ENCODE measurements at places on chromosomes 5 and 9. TPM values are rescaled to one million over a fixed set of nuclear protein-coding genes. Genes with fewer than 3 reads are reported as not detected.

The AKNA gene
- 7.3 TPM for total RNA-seq

The SPINK6 gene
- total RNA-seq, result not detected

The EGFL7 gene
- total RNA-seq, result 14.8 TPM

The ADAMTS12 gene
- 8.9 TPM for total RNA-seq

The ACTBL2 gene
- not detected for total RNA-seq

- H3K36me3 ChIP-seq, result no peaks in the 10 kb centered on the region
- H3K27ac ChIP-seq, result no peak overlapping the region
- no peak overlapping the region for H3K4me3 ChIP-seq
- H3K4me1 ChIP-seq, result peaks cover 5% of the 10 kb centered on the region
- no peaks in the 10 kb centered on the region for H3K27me3 ChIP-seq
Measured at GRCh38 chr9:115759426-115759825, 394.2 kb upstream of the PAPPA start.

GRCh38 chr9:137315581-137316011 is 13.5 kb upstream of the NRARP start:
- peak overlapping the region; percentile 50 for H3K27ac ChIP-seq
- H3K36me3 ChIP-seq, result no peaks in the 10 kb centered on the region
- no peak overlapping the region for H3K4me3 ChIP-seq
- no peak for DNase-seq
- peaks cover 76% of the 10 kb centered on the region for H3K4me1 ChIP-seq
- H3K27me3 ChIP-seq, result no peaks in the 10 kb centered on the region

DNA sequence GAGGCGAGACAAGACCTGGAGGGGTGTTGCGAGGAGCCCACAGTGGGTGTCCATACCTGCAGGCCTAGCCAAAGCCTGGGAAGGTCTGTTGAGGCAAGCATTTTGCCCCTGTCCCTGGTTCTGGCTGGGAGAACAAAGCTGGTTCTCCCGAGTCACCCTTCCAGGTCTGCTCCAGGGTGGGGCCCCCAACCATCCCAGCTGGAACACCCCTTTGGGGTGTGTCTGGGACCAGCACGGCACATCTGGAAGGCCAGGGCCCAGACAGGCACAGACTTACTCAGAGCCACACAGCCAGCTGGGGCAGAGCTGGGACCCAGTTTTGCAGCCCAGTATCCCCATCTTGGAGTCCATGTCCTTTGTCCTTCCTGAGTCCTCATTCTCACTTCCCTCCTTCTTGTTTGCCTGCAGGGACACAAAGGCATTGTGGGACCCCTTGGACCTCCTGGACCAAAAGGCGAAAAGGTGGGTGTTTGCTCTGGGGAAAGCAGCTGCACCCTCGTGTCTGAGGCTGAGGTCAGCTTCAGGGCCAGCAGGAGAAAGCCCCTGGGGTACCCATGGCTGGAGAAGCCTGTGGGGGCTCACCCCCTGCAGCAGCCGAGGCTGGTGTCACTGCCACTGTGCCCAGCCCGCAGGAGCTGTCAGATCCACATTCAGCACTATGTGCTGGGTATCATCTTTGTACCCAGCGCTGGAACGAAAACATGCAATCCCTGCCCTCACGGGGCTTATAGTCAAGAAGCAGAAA is 38.4 kb upstream of the ORM1 start:
- no peak overlapping the region for H3K27ac ChIP-seq
- H3K36me3 ChIP-seq, result no peaks in the 10 kb centered on the region
- no peak overlapping the region for H3K4me3 ChIP-seq
- no peaks in the 10 kb centered on the region for H3K27me3 ChIP-seq
- peaks cover 8% of the 10 kb centered on the region for H3K4me1 ChIP-seq

DNA sequence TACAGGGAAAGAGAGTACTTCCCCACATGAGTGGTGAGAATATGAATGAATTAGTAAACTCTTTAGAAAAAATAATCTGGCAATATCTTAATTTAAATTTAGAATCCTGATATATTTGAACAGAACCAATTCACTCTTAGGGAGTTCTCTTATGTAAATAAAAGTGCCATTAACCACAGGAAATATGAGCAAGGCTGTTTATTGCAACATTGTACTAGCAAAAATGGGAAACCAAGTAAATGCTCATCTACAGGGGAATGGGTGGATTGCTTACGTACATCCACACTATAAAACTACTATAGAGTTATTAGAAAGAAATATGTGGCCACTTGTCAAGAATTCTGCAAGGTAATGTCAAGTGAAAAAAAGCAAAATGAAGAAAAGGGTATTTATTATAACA is 274.5 kb downstream of the TLE1 start:
- no peak overlapping the region for H3K4me3 ChIP-seq
- H3K27ac ChIP-seq, result no peak overlapping the region
- peaks cover 20% of the 10 kb centered on the region for H3K4me1 ChIP-seq
- H3K27me3 ChIP-seq, result no peaks in the 10 kb centered on the region
- no peak for DNase-seq

DNA sequence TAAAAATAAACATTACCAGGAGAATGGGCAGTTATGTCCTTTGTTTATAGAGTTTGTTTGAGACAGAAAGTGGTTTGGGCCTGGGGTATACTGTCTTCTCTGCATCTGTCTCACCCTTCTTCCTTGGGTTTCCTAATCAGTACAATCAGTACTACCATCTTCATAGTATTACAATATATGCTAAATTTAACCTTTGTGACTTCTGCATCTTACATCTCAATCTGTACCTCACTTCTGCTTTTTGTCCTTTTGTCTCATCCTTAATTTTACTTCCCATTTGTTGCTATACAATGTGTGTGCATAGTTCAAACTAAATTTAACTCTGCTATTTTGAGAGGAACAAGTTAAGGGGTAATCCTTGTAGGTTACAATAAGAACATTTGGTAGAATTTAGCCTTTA is 19.6 kb downstream of the FBXO38 start:
- no peaks in the 10 kb centered on the region for H3K27me3 ChIP-seq
- no peak overlapping the region for H3K27ac ChIP-seq
- H3K4me3 ChIP-seq, result no peak overlapping the region
- DNase-seq, result no peak
- peaks cover 9% of the 10 kb centered on the region for H3K4me1 ChIP-seq
- H3K36me3 ChIP-seq, result peaks cover 17% of the 10 kb centered on the region

DNA sequence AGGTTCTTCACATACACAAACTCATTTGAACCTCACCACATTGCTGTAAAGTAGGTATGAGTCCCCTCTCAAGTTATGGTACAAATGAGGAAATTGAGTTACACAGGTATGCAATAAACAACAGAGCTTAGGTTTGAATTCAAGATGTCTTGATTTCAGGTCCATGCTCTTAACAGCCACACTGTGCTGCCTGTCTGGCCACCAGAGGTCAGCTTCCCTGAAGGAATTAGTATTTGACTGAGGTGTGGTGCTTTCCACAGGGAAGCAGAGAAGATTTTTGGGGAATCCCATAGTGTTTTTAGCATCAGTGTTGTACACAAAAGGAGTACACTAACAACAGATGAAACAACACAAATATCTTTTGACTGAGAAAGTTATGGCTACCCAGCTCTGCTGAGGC is 94.4 kb upstream of the ITGA1 start:
- no peaks in the 10 kb centered on the region for H3K4me1 ChIP-seq
- no peaks in the 10 kb centered on the region for H3K27me3 ChIP-seq
- DNase-seq, result no peak

- no peak overlapping the region for H3K4me3 ChIP-seq
- no peak overlapping the region for H3K27ac ChIP-seq
- H3K27me3 ChIP-seq, result no peaks in the 10 kb centered on the region
- no peak for DNase-seq
Measured at GRCh38 chr5:147552897-147553296, 43.0 kb upstream of the DPYSL3 start.

- H3K27ac ChIP-seq, result no peak overlapping the region
- H3K27me3 ChIP-seq, result no peaks in the 10 kb centered on the region
- peaks cover 6% of the 10 kb centered on the region for H3K4me1 ChIP-seq
Measured at GRCh38 chr9:99253772-99254431, 31.8 kb downstream of the SEC61B start.

DNA sequence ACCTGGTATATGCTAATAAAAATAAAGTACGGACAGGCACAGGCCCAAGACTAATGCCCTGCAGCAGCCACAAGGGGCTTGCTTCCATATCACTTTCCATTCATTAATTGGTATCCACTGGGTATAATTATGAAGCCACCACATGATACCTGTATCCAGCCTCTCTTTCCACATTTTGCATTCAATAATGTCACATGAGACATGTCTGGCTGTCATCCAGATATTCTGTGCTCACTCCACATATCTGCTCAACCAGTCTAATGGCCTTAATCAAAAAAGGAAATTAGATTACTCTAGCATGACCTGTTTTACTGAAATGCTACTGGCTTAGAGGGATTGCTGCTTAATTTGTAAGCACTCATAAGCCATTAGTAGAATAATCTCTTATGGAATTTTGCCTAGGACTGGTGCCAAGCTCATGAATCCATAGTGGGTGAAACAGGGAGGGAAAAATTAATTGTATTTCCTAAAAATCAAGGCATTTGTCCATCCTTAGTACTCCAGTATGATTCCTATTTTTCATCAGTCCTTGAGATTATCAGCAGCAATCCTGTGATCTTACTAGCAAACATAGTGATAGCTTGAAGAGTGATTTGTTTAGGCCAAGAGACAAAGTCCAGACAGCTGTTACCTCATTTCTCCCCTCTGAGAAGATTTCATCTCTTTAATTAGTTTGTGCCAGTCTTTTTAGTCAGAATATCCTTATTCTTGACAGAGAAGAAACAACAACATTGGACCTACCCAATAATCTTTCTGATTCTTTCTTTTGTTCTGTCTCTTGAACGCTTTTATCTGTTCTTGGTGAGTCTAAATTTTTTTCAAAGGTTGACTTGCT is 119.2 kb upstream of the ABCA1 start:
- H3K36me3 ChIP-seq, result no peaks in the 10 kb centered on the region
- no peak overlapping the region for H3K27ac ChIP-seq
- peak; percentile 23 for DNase-seq
- no peaks in the 10 kb centered on the region for H3K27me3 ChIP-seq
- H3K4me1 ChIP-seq, result peaks cover 17% of the 10 kb centered on the region

DNA sequence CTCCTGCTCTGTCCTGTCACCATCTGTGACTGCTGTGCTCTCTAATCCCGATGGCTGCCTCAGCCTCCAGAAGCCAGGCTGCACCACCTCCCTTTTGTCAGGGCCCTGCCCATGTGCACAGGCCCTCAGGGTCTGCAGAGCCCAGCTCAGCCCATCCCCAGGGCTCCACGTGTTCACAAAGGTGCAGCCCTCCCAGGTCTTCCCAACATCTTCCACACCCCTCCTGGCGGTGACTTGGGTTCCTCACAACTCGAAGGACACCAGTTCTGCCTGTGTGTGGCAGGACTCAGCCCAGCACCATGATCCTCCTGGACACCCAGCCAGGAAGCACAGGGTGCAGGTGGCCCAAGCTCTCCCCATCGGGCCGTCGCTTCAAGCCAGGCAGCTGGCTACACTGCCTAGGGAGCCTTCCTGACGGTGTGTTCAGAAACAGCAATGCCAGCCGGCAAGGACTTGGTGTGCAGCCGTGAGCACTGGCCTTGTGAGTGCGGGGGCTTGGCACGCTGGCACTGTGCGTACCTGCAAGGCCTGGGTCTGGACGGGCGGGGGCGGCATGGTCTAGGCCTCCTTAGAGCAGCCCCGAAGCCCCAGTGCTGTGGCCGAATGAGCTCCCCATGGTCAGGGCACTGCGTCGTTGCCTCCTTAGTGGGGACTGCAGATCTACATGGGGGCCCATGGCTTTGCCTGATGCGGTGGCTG is 96.1 kb downstream of the MRPL36 start:
- DNase-seq, result no peak
- H3K4me3 ChIP-seq, result no peak overlapping the region
- no peak overlapping the region for H3K27ac ChIP-seq
- no peaks in the 10 kb centered on the region for H3K36me3 ChIP-seq
- no peaks in the 10 kb centered on the region for H3K27me3 ChIP-seq

- H3K27ac ChIP-seq, result peak overlapping the region; percentile 77
- no peaks in the 10 kb centered on the region for H3K36me3 ChIP-seq
- peaks cover 38% of the 10 kb centered on the region for H3K4me1 ChIP-seq
- no peak for DNase-seq
Measured at GRCh38 chr9:121322037-121322736, 47.9 kb downstream of the STOM start.

- no peaks in the 10 kb centered on the region for H3K4me1 ChIP-seq
- H3K27me3 ChIP-seq, result no peaks in the 10 kb centered on the region
- H3K4me3 ChIP-seq, result no peak overlapping the region
- no peaks in the 10 kb centered on the region for H3K36me3 ChIP-seq
Measured at GRCh38 chr9:1216532-1216931, 166.4 kb downstream of the DMRT2 start.

- H3K36me3 ChIP-seq, result no peaks in the 10 kb centered on the region
- H3K27me3 ChIP-seq, result no peaks in the 10 kb centered on the region
- H3K27ac ChIP-seq, result no peak overlapping the region
- H3K4me1 ChIP-seq, result no peaks in the 10 kb centered on the region
Measured at GRCh38 chr5:129069292-129069691, 25.3 kb upstream of the ISOC1 start.

DNA sequence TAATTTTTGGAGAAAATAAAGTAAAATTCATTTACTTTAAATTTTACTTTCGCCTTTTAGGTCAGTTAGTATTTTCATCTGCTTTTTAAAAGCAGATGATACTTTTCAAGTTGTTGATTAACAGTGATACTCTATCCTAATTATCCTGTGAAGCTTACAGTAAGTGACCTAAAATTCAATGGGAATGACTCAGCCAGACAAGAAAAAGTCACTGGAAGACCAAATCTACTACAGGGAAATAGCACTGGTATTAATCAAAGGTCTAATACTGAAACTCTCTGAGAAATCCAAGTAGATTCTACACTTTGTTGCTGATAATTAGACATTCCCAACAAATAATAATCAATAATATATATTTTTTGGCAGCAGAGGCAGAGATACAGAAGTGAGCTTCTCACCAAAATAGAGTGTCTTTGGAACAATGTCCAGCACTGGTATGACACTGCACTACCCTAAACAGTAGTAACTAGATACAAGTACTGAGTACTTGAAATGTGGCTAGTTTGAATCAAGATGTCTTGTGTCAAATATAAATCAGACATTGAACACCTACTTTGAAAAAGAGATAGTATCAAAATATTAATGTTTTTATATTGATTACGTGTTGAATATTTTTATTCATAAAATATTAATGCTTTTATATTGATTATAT is 22.8 kb upstream of the ELL2 start:
- no peak for DNase-seq
- no peaks in the 10 kb centered on the region for H3K36me3 ChIP-seq
- no peak overlapping the region for H3K4me3 ChIP-seq
- no peak overlapping the region for H3K27ac ChIP-seq

GRCh38 chr5:7816535-7816901 is 34.4 kb downstream of the CFAP90 start:
- H3K4me1 ChIP-seq, result no peaks in the 10 kb centered on the region
- no peak overlapping the region for H3K4me3 ChIP-seq

- H3K4me3 ChIP-seq, result no peak overlapping the region
- no peak for DNase-seq
- H3K36me3 ChIP-seq, result no peaks in the 10 kb centered on the region
- H3K27ac ChIP-seq, result peak overlapping the region; percentile 44
- no peaks in the 10 kb centered on the region for H3K27me3 ChIP-seq
Measured at GRCh38 chr9:123867034-123867433, 62.9 kb downstream of the DENND1A start.

DNA sequence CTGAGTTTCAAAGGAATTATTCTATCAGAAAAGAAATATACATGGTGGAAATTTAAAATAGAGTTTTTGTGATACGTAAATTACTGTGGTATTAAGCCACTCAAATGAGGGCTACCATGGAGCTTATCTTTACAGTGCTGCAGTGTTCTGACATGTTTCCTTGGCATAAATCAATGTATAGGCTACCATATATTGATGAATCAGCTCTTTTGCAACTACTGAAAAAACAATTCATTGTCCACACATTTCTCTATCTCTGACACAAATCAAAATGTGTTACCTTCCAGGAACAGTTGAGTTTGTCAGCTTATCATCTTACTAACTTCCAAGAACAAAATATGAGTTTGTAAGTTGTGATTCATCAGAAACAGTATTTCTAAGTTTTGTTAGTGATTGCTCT is 140.3 kb upstream of the CDH18 start:
- H3K36me3 ChIP-seq, result no peaks in the 10 kb centered on the region
- H3K4me1 ChIP-seq, result no peaks in the 10 kb centered on the region
- H3K27ac ChIP-seq, result no peak overlapping the region
- no peaks in the 10 kb centered on the region for H3K27me3 ChIP-seq
- no peak overlapping the region for H3K4me3 ChIP-seq
- no peak for DNase-seq
